AG08395 (cell line): ENCODE measurements at places on chromosomes 13 and 19.
A peak's percentile ranks its signal among the peaks of the same experiment; 100 is the strongest.

GRCh38 chr13:101417043-101417406 is 717 bp upstream of the NALCN start:
- DNase-seq = no peak

- DNase-seq = peak; percentile 92
These were observed at the start of gene CCDC9 for GRCh38 chr19:47255879-47256692. TSS of gene CCDC9 (plus strand) at chr19:47256525. CDS start at chr19:47258401, 1,876 bp downstream.

GRCh38 chr19:35533822-35534392 is 651 bp downstream of the GAPDHS start:
- DNase-seq = peak; percentile 31

GRCh38 chr13:107715496-107715895 is 499.8 kb downstream of the LIG4 start:
- no peak for DNase-seq

DNA sequence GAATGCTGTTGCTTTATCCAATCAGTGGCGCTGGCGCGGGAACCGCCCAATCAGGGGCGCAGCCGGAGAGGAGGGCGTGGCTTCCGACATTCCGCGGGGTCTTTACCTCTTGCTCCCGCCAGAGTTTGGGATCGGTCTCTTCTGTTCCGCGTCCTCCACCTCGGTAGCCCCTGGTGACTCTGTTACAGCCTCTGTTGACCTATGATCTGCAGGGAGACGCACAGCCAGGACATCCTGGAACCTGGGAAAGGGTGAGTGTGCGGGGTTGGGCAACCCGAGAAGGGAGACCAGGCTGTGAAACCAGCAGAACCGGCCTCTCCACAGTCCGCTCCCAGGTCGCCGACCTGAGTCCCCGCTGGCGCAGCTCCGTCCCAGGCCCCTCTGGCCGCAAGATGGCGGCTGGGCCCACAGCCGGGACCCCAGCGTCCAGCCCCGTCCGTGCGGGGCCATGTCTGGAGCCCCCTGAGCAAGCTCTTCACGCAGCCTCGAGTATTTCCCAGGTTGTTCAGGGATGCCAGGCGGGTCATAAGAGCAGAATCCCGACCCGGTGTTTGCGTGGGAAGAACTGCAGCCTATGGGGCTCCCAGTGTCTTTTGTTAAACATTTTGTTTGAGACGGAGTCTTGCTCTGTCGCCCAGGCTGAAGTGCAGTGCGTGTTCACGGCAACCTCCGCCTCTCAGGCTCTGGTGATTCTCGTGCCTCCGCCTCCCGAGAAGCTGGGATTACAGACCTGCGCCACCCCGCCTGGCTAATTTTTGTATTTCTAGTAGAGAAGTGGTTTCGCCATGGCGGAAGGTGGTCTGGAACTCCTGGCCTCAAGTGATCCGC is 4.4 kb upstream of the ZNF681 start:
- peak; percentile 60 for DNase-seq

DNA sequence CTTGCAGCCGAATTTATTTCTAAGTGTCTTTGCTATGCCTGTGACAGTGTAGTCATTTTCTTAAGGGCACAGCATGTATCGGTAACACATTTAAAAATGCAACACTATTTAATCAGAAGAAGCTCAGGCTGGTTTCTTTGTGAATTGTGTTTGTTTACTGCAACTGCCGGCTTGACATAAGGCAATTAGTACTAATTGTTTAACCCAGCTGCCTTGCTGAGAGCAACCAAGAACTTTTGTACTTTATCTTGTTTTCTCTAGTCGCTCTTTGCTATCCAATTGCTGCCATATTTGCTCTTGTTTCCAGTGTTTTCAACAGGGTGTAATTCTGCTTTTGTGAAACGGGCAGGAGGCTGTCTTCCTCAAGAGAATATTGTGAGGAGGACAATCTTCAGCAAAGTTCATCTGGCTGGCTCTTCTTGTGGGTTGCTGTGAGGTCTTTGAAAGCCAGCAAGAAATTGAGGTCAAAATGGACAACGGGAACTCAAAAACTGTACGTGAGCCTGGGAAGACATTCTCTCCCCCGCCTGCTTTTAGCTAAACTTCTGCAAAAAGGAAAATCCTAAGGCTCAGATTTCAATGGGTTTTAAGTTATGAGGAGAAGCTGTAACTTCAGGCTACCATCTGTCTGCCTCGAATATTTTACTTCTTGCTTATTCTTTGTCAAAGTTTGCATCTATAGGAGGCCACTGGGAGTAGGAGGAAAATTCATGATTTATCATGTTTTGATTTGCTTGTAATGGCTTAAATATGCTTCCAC is 75.8 kb upstream of the TSHZ3 start:
- DNase-seq = no peak

GRCh38 chr13:45289936-45290563 is 50.9 kb downstream of the TPT1 start:
- no peak for DNase-seq

DNA sequence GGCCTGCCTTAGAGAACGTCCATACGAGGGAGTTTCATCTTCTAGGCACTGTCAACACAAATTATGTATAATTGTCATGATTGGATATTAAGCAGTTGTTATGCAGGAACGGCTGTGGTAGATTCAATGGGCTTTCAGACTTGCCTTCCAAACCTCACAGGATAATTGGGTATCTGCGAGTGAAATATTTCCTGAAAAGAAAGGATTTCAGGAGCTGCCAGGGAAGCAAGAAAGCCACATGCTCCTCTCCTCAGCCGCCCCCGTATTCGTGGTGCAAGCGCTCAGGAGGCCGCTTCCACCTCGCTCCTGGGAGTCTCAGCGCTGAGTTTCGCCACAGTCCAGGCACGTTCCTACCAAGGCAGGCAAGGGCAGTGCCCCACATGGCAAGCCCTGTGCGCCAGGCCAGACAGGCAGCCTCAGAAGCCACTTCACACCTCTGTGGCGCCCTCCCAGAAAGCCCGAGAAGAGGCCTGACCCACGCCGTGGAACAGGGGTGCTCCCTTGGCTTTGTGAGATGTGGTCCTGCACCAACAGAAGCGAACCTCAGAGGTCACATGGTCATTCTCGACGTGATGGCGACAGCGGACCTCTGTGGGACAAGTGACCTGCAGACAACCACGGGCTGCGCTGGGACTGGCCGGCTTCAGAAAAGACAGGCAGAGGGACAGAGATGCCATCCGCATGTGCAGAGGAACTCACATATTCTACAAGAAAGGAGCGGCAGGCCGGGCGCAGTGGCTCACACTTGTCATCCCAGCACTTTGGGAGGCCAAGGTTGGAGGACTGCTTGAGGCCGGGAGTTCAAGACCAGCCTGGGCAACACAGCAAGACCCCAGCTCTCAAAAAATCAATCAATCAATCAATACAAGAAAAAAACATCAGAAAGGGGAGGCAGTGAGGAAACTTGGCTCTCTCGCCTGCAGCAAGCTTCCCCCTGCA is 41.4 kb downstream of the CEBPG start:
- DNase-seq = no peak

- DNase-seq = no peak
These were observed 25.7 kb upstream of the FREM2 start for GRCh38 chr13:38661010-38661675.

- no peak for DNase-seq
These were observed 4.1 kb downstream of the TIMM13 start for GRCh38 chr19:2423071-2423914.

DNA sequence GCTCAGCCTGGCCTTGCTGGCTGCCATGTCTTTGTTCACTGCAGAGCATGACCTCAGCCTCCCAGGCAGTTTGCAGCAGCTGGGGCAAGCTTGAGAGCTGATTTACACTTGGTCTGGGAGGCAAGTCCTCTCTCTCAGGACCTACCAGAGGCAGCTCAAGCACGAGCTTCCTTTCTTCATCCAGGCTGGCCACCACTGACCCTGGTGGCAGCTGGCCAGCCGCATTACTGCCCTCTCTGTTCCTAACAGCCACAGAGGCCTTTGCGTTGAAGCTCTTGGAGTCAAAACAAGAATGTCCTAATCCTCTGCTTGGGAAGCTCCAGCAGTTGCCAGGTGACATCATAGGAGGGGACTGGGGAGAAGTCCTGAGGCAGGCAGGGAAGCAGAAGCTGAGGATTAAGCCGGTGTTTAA is 85.7 kb downstream of the NUFIP1 start:
- DNase-seq = peak; percentile 91

GRCh38 chr19:46620716-46621115 is 4.2 kb downstream of the PTGIR start:
- no peak for DNase-seq

GRCh38 chr13:72678312-72678711 is 49.1 kb downstream of the MZT1 start:
- DNase-seq = no peak

DNA sequence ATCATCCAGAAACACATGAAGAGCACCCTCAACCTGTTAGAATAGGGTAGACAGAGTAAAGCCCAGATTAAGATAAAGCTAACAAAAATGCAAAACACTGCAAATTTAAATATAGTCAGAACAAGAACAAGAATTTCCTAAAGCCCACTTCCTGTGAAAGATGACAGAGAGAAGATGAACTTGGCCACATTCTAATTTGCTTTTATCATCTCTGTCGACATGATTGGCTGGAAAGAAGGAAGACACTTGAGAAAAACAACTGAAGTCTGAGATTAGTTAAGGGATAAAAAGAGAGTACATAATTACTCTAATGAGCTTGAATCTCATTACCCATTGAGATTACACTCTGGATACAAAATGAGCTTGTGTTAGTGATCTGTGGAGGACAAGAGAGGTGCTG is 537.6 kb downstream of the KLF5 start:
- DNase-seq = no peak

GRCh38 chr19:48102870-48103751 is 7.5 kb downstream of the PLA2G4C start:
- peak; percentile 68 for DNase-seq
